ENCODE measurements at places on chromosomes 16 and 17.

- DNase-seq: no peak
Observed at GRCh38 chr17:72590882-72591281, 470.1 kb downstream of the SOX9 start.

DNA sequence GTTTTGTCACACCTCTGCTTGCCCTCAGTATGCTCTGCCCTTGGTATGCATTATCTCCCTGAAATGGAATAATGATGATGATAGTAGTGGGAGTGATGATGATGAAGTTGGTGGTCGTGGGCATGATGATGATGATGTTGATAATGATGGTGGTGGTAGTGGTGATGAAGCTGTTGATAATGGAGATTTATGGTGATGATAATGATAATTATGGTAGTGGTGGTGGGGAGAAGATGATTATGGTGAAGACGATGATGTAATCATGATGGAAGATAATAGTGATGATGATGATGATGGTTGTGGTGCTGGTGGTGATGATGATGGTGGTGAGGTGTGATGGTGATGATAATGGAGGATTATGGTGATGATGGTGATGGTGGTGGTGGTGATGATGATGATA lies 390.1 kb upstream of the EEF2KMT start:
- DNase-seq: no peak

GRCh38 chr16:48378836-48379235 lies 6.4 kb downstream of the SIAH1 start:
- DNase-seq: no peak

DNA sequence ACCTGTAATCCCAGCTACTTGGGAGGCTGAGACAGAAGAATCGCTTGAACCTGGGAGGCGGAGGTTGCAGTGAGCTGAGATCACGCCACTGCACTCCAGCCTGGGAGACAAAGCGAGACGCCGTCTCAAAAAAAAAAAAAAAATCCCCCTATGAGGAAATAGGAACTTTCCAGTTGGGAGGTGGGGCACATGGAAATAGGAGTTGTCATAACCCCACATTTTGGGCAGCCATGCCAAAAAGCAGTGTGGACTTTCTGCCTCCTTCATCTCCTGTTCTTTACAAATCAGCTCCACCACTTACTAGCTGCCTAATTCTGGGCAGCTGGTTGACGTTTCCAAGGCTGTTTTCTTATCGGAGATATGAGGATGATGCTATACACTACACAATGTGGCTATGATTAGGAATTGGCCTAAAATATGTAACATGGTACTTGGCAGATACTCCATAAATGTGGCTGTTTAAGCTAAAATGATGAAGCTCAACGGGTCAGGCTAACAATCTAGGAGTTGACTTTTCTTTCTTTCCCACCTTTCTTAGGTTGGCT lies 21.5 kb upstream of the CCL5 start:
- DNase-seq: no peak

- no peak for DNase-seq
Observed at GRCh38 chr17:50954641-50955121, 88.5 kb upstream of the TOB1 start.

DNA sequence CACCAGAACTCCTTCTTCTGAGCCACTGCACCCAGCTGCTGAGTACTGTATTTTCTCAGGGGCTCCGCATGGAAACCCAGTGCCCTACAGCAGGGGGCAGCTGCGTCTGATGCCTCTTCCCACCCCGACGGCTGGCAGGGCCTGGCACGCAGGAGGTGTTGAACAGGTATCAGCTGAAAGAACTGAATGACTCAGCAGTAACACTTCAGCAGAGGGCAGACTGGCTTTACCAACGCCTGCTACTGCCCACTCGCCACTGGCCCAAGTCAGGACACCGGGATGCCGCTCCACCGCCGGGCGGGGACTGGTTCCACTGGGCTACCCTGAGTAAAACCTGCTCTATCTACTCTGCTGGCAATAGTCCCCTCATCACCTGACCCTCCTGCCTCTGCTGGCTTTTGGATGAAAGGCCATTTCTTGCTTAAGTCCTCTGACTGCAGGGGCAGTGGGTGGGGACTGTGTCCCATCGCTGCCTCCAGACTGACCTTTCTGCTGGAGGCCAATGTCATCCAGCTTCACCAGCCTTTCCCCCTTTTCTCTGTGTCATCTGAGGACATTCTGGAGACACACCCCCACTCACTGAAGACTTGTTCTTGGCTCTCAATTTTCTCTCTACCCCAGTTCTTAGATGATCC lies 100.4 kb upstream of the FA2H start:
- no peak for DNase-seq

- DNase-seq: no peak
Observed at GRCh38 chr16:28259091-28259780, 33.1 kb upstream of the SBK1 start.

- no peak for DNase-seq
Observed at GRCh38 chr16:75230471-75231110, 11.8 kb downstream of the CTRB1 start.

DNA sequence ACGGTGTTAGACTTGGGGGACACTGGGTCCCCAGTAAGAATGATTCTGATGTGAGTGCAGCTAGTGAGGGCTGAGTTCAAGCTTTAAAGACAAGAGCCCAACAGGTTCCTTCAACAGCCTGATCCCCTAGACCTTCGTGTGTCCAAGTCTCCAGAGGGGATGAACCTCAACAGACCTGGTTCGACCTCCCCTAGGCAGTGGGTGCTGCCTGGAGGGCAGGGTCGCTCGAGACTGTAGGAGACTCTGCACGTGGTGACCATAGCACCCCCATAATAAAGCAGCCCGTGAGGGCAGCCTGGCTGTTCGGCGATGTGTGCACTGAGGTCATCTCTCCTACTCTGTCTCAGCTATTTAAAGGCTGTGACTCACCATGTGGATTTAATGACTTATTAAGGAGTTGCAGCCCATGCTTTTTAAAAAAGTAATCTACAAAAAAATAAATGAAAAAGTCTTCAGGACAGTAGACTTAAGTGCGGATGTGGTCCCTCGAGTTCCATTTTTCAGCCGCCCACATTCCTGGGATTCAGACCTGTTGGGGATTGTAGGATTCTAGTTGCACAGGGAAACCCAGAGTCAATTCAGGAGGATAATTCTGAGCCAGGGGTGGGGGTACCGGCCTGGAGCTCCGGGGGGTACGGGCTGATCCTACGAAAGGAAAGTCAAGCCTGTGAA lies 23.4 kb upstream of the METRNL start:
- DNase-seq: no peak

DNA sequence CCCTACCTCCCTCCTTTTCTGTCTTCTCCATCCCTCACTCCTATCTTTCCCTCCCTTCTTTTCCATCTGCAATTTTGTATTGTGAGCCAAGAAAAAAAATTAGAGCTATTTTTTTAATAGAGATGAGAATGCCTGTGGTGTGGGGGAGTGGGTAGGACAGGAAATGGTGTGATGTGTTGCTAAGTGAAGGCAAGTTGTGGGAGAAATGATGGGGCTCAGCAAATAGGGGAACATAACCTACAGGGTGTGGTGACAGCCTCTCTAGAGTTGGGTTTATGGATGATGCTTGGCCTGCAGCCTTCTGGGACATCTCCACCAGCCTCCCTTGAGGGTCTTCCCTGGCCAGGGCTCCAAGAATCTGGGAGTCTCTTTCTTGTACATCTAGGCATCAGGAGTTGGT lies 163.1 kb upstream of the CACNG3 start:
- DNase-seq: no peak

- no peak for DNase-seq
Observed at GRCh38 chr16:4391631-4392381, 20.2 kb downstream of the VASN start.

- no peak for DNase-seq
Observed at GRCh38 chr16:21565861-21566669, 33.3 kb upstream of the METTL9 start.

DNA sequence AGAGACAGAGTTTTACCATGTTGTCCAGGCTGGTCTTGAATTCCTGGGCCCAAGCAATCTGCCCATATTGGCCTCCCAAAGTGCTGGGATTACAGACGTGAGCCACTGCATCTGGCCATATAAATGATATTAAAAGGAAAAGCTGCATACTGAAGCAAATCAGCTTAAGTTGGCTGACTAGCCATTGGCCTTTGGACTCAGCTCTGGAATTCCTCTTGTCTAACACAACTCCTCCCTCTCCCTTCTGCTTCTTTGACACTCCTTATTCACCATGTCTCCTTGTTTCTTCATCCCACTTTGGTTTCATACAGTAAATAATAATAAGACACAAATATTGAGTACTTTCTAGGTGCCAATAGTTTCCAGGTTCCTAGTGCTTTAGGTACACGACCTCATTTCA lies 7.5 kb downstream of the KRT12 start:
- no peak for DNase-seq

GRCh38 chr17:61402073-61402541 lies 2.5 kb downstream of the TBX2 start:
- DNase-seq: no peak

DNA sequence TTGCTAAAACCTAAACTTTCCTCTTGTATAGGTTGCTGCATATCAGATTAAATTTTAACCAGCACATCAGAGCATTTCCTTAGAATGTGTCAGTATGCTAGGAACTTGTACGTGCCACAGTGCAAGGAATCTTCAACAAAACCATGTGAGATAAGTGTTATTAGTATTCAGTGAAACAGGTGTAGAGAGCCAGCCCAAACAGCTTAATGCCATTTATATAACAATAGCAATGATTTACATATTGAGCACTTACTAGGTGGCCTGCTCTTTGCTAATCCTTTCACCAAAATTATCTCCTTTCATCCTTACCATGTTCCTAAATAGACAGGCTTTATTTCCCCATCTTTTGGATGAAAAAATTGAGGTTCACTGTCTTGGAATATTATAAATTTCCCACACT lies 485.7 kb downstream of the HS3ST4 start:
- no peak for DNase-seq

DNA sequence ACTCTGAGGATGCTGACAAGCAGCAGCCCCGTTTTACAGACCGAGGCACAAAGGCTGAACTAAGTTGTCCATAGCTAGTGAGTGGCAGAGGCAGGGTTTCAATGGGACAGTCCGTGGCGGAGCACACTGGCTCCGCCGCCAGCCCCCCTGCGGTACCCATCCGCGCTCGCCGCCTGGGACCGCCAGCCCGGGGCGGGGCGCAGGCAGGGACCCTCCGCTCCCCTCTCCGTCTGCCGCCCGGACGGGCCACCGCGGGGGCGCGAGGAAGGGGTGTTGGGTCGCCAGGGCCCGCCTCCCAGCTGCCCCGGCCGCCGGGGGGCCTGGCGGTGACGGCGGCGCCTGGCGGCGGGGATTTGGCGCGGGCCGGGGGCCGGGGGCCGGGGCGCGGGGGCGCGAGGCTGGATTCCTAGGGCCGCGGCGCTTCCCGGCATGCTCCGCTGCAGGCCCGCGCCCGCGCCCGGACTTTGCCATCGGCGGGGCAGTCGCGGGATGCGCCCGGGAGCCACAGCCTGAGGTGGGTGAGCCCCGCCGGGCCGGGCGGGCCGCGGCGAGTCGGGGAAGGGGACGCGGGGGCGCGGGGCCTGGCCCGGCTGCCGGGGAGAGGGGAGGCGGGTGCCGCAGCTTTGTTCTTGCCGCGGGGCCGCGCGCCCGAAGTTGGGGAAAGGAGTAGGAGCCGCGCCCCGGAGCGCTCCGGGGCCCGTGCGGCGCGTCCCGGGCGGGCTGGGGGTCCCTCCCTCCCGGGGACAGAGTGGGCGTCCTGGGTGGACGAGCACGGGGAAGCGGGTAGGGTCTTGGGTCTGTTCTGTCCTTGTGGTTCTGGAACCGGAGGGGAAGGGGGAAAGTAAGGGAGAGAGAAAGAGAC lies at the start of gene TMEM98:
Gene TMEM98, plus strand, starts transcription at position 430 of the 862 bp plus-strand sequence. CDS start 3,376 bp downstream, outside the sequence.
- no peak for DNase-seq

- DNase-seq: no peak
Observed at GRCh38 chr17:42937712-42938596, 26.3 kb downstream of the AARSD1 start.

DNA sequence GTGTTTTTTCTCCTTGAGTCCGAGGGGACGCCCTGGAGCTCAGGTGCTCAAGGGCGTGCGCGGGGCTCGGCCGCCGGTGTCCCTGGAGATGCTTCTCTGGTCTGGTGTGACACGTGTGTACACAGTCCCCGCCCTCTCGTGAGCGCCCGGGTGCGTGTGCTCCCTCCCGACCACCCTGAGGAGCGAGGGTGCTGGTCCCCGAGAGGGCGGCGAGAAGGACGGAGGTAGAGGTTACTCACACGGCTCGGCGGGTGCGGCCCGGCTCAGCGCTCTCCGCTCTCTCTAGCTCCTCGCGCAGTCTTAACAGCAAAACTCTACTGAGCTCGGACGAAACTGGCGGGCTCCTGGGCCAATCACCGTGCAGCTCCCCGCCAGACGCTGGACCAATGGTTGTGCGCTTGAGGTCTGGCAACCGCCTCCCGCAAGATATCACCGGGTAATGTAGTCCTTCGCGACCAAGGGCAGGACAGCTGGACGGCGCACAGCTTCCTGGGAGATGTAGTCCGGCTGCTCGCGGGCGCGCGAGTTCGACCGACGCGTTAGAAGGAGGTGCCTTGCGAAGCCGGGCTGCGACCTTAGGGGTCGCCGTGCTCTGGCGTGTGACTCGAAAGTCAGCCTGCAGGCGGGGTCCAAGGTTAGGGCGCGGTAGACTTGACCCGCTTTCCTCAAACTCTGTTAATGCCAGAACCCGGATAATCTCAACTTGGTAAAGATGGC lies at the start of gene SLC25A19:
Gene SLC25A19, minus strand, starts transcription at position 319 of the 717 bp plus-strand sequence. CDS start 2,669 bp downstream, outside the sequence.
- peak; percentile 92 for DNase-seq

DNA sequence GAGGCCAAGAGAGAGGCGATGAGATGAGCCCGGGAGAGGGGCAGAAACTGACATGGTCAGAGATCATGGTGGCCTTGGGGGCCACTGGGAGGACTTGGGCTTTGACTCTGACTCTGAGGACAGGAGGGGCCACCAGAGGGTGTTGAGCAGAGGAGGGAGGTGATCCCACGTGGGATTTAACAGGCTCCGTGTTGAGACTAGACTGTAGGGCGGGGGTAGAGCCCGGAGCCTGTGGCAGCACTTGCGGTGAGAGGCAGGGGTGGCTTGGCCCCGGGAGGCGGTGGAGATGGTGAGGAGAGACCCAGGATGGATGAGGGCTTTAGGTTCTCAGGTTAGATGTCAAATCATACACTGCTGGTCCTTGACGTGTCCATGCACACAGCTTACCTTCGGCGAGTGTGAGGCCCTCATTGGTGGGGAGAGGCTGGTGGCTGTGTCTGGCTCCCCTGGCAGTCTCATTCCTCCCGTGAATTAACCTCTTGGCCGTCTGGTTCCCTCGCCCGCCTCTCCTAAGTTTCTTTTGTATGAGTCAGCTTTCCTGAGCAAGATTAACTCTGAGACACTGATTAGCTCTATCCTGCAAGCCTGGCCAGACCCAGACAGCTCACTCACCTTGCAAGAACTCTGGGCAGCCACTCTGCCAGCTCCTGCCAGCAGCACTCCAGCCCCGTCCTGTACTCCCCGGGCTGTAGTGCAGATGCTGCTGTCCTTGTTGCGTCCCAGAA lies 39.7 kb downstream of the VPS35L start:
- DNase-seq: no peak

DNA sequence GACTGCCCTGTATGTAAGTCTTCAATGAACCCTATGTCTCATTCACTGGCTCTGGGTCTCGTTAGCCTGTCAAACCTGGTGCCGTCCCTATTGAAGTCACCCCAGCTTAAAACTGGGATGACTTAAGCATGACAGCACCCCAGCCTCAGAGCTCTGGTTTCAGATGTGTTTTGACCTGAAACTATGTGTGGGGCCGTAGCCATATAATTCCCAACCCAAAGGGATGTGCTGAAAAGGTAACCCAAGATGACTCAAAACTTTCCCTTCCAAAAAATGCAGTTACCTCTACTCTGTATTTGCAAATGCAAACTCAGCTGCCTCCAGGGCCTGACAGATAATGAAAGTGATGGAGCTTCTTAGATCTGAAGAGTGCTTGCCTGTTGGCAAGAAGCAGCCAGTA lies 478.3 kb upstream of the ERCC4 start:
- DNase-seq: no peak
